ENCODE measurements at places on chromosomes 13 and 19.

GRCh38 chr19:28264556-28264955 is 948.4 kb downstream of the UQCRFS1 start:
- DNase-seq = no peak

DNA sequence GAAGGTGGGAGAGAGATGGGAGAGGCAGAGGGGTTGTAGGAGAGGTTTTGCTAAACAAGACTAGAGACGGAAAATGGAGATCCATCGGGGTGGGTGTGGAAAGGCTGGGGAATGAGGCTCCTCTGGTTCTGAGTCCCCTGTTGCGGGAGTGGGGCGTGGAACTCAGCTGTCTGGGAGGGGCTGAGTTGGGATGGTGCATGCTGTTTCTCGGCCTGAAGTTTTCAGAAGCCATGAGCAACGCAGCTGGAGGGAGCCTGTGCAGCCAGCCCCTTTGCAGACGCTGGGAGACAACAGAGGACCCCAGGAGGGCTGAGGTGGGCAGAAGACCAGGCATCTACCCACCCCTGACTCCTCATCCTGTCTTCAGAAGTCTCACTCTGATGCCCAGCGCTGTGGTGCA is 7.4 kb upstream of the GIPR start:
- DNase-seq = no peak

DNA sequence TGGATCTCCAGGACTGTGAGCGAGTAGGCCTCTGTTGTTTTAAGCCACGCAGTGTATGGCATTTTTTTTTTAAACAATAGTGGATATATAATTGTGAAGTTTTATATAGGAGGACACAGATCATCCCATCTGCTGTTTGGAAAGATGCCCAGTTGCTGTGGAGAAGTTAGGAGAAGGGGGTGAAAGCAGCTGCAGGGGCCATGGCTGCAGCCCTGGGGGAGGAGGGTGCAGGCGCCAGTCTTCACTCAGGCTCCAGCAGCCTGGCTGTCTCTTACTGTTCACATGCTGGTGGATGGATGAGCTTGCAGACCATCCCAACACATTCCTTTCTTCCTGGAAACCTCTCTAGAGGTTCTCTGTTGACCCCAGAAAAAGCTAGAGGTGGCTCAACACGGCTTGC is 242.3 kb downstream of the TEX29 start:
- no peak for DNase-seq

GRCh38 chr19:53912653-53913052 is 3.6 kb downstream of the CACNG7 start:
- DNase-seq = no peak

DNA sequence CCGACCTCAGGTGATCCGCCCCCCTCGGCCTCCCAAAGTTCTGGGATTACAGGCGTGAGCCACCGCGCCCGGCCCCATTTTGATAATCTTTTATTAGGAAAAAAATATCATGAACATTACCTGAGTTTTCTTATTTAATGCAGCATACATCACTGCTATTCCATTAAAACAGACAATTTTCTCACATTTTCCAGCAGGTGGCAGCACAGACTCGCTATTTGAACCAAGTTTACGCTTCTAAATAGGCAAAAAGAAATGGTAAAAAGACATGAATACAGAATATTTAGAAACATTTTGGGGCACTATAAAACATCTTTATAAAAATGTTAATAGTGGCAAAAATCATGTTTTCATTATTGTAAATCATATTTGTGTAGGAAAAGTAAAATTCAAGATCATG is 903.1 kb downstream of the SLITRK6 start:
- DNase-seq = no peak

DNA sequence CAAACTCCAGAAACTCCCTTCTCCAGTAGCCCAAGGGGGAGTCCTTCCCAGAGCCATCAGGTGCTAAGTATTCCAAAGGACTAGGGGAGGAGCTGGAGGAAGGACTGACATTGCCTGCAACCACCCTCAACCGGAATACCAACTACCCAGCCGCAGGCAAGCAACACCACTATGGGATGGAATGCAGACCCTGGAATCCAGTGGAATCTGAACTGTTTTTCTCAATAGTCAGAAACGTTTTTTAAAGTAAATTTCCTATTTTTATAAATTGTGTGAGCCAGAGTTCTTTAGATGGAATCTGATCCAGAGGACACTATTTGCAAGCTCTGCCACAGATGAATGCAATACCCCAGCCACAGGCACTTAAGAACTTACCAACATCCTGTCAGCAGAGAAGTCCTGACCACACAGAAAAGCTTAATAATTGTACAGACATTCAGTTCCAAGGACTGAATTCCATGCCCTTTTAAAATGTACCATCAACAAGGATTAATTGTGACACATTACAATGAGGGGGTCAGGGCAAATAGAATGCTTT is 92.1 kb downstream of the USP12 start:
- no peak for DNase-seq

DNA sequence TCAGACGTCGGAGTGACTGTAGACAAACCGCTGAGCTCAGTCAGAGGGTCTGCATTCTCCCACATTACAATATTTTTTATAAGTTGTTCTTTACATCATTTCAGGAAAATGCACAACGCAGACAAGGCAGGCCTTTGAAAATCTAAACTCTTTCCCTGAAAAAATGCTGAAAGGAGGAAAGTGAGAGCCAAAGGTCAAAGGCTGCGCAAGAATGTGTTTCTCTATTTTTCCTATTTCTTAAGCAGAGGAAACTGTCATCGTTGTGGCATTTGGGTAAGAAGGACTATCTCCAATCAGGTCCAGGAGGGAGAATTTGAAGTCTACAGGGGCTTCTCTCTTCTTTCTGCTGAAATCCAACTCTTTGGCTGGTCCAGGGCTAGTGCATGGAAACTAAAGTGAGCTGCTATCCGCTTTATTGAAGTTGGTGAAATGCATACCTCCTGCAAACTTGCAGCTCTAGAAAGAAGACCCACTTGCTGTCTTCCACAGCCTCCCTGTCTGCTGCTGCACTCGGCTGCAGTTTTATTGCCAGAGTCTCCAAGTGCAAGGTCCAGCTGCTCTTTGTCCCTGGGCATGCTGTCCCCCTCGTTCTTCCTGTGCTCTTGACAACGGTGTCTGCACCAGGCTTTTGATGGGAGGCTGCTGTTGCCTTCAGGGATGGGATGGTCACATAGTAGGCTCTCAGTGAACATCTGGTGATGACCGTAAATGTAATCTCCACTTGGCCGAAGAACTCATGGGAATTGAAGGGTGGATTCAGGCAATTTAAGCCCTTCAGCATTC is 31.2 kb downstream of the ZNF536 start:
- no peak for DNase-seq
